Smooth muscle cell of the brain vasculature (primary cell): ENCODE measurements at places on chromosomes 12 and 14.

GRCh38 chr14:55926007-55926406, 192.2 kb upstream of the PELI2 start:
- DNase-seq: no peak

DNA sequence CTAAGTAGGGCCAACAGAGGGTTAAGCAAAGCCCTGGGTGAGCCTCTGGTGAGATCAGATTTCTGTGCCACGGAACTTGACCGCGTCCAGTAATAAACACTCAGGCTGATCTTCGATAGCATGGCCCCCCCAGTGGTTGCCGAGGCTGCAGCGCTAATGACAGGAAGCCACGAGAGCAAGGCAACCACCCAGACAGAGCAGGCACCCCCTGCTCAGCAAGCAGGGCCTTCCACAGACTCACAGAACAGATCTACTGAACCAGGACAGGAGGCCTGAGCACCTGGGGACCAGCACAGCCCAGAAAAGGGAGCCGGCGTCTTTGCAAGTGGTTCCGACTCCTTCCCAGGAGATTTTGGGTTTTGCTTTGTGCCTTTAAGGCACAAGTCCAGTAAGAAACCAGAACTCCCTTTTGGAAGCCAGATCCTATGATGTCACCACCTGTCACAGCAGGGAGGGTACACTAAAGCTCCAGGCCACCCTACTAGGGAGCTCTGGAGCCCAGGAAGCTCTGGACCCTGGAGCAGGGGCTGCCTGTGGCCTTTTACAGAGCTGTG, 42.3 kb downstream of the BCL11B start:
- no peak for DNase-seq

DNA sequence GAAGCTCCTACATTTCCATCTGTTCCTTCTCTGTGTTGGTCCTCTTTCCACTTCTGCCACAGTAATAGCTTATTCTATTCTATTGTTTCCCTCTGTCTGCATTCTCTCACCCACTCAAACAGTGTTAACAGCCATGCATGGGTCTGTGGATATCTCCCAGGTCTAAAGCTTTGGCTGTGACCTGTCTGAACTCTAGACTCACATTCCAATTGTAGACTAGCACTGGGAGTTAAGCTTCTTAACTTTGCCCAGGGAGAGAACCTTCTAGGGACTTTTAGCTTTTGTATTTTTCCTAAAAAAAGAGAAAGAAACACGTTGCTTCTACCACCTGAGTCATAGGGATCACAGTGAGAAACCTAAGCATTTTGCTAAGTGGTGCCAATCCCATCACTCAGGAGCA, 36.7 kb downstream of the PTPRR start:
- DNase-seq: no peak

DNA sequence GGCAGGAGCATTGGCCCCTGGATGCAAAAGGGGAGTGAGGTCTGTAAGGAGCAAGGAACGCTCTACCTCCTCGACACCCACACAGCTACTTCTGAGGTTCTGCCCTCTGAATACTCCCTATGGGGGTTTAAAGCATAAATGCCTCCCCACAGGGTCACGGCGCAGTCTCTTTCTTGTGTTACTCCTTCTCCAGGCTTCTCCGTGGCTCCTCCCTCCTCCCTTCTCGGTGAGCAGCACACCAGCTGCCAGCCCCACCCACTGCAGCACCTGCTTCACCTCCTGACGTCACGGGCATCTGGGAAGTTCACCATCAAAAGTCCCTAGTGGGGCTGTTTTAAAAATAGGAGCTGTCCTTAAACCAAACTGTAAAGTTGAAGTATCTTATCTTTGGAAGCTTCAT, 67.3 kb downstream of the SPTB start:
- no peak for DNase-seq

- peak; percentile 18 for DNase-seq
Measured at GRCh38 chr14:105414456-105415371, 4.9 kb upstream of the MTA1 start.

GRCh38 chr14:74407801-74408154, 18.2 kb downstream of the SYNDIG1L start:
- DNase-seq: no peak

- DNase-seq: no peak
Measured at GRCh38 chr14:78425782-78426181, 255.6 kb downstream of the NRXN3 start.

DNA sequence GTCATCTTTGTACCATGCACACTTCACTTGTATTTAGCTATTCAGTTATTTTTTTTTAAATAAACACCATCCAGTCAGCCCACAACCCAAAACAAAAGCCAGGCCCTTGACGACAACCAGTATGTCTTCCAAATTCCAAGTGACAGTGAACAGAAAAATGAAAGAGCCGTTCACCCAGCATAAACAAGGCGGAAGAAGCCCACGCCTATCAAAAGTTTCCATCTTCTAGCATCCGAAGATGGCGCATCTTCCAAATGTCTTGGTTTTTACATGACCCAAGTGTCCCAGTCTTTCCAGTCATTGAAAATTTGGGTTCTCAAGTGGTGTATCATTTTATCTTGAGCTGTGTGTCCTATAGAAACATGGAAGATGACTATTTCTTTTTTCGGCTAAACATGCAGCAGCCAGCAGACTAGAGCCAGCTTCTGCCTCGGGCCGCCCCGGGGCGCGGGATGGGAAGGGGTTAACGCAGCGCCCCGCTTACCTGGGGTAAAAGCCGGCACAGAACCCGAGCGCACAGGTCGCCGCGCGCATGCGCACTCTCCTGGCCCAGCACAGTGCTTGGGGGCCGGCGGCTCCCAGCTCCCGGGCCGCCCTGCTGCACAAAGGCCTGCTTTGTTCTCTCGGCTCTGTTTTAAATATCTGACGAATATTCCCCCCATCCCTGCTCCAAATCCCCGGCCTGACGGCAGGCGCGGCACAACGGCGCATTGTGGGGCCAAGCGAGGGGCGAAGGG, 164.8 kb downstream of the ZFP36L1 start:
- no peak for DNase-seq

- DNase-seq: no peak
Measured at GRCh38 chr14:73245480-73246325, 8.4 kb downstream of the PAPLN start.

DNA sequence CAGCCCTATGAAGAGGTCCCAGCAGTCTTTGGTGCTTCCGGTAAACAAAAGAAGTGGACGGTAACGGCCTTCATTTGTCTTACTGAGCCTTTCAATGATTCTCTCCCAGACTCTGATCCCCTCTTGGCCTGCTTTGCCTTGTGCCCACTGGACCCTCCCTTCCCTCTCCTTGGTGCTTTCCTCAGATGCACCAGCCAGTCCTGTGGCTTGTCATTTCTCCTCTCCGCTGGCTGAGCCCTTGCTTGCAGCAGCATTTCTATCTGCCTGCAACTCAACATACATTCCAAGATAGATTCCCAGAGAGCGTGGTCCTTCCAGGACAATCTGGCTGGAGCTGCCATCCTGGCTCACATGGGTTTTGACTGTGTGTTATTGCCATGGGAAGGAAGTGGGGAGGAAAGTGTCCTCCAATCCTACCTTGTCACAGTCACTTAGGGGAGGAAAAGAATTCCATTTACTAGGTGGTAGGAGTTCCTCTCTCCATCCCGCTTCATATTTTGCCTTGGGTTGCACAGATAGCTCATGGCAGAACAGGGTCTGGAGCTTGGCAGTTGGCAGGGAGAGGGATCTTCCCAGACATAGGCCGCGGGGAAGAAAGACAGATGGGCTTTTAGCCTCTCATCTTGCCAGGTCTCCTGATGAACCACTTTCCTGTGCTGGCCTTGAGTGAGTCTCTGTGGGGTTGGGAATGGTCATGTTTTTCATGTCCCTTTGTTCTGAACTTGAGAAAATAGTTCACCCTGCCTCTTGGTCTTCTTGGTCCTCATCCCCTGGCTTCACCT, 92.8 kb upstream of the KCNA1 start:
- DNase-seq: no peak

DNA sequence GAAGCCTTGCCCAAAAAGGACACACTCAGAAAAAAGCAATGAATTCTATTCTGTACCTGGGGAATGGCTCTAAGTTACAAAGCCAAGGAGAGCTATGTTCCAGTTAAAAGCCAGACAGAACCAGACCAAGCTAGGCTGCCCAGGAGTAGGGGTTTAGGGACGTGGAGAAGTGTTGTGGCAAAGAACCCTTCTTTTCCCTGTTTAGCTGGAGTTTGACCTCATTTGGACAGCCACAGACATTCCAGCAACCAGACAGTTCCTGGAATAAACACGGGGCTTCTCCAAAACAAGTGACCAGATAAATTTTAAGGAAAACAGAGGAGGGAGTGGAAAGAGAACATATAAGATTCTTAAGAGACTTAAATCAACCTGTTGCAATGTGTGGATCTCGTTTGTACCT, 62.3 kb downstream of the GCH1 start:
- DNase-seq: no peak

GRCh38 chr14:95065411-95065810, 91.9 kb downstream of the DICER1 start:
- no peak for DNase-seq

- no peak for DNase-seq
Measured at GRCh38 chr14:69423279-69423678, 24.8 kb downstream of the SLC39A9 start.

- no peak for DNase-seq
Measured at GRCh38 chr12:238736-239398, 23.8 kb downstream of the SLC6A13 start.

DNA sequence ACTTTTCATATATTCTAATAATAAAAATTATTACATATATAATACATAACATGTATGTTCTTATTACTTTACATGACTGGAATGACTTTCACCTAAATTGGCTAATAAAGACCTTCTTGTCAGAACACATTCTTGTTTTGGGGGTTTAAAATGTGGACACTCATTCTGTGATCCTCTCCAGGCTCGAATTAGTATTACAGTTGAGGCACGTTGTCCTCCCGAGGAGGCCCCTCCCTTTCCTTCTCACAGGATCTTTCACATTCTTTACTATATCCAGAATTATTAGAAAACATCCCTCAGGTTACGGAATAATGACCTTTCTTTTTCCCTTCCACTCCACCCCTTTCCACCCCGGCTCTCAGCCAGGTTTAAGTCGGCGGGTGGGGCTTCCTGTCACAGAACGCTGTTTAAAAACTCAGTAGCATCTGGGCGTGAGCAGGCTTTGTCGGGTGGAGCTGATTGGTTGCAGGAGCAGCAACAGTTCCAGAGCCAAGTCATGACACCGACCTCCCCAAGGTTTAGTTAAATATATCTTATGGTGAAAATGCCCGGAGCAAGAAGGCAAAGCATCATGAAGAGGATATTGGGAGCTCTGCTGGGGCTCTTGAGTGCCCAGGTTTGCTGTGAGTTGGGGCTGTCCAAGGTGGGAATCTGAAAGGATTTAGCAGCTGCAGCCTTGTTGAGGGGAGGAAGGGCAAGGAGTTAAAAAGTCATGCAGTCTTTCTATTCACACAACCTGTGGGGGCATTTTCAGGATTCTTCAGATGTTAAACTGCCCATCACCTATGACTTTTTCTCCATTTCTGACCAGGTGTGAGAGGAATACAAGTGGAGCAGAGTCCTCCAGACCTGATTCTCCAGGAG, 396.7 kb upstream of the OR4E1 start:
- DNase-seq: no peak

- DNase-seq: no peak
Measured at GRCh38 chr12:3335078-3335487, 155.9 kb upstream of the PRMT8 start.

- no peak for DNase-seq
Measured at GRCh38 chr14:42429401-42429800, 822.7 kb downstream of the LRFN5 start.

- no peak for DNase-seq
Measured at GRCh38 chr14:94027566-94028449, 1.7 kb downstream of the OTUB2 start.

GRCh38 chr14:79598339-79598738, 613.0 kb downstream of the DIO2 start:
- DNase-seq: no peak

DNA sequence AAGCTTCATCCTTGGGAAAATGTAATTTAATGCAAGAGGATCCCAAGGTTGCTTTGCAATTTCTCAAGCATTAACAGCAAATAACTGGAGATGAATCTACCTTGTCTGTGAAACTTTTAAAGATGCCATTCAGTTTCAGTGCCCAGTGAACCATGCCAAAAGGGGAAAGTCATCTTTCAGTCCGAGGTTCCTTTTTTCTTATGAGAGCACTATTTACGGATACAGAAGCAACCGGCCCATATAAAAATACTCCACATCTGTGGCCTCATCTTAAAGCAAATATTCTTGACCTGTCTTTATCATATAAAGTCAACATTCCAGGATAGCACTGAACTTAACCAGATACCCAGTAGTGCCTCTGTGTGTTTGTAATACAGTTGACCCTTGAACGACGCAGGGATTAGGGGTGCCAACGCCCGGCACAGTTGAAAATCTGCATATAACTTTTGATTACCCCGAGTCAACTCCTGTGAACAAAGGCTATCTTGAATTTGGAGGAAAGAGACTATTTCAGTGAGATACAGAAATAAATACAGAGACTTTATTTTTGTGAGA, 209.4 kb downstream of the PCNX1 start:
- no peak for DNase-seq

- no peak for DNase-seq
Measured at GRCh38 chr12:78584695-78585094, 279.9 kb upstream of the SYT1 start.

- DNase-seq: no peak
Measured at GRCh38 chr14:56025191-56025590, 93.0 kb upstream of the PELI2 start.

DNA sequence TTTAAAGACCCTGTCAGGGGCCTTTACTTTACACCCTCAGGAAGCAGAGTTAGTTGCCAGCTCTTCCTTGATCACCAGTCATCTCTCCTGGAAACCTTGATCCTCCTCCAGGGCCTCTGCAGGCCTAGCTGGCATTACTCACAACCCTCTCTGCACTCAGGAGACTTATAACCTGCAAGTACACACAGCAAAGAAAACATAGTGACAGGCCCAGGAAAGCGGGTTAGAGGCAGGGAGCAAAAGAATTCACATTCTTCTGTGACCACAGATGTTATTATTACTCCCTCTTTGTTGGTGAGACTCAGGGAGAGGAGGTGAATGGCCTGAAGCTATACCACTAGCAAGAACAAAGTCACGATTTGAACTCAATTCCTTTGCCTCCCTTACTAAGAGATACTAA, 87.4 kb downstream of the OR11H12 start:
- no peak for DNase-seq

DNA sequence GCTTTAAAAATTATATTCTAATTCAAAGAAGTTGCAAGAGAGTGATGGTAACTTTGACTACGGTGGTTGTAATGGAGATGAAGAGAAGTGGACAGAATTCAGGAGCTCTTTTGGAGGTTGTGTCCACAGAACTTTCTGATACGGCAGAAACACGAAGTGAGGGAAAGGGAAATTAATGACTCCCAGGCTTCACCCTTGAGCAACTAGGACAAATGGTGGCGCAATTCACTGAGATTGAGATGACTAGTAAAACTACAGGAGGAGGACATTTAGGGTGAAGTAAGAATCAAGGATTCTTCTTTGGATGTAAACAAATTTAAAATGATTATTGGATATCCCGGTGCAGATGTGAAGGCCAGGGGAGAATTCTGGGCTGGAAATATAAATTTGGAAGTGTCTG, 212.6 kb downstream of the PTPRO start:
- DNase-seq: no peak
